ENCODE measurements at places on chromosomes 2 and 18. TPM values are rescaled to one million over a fixed set of nuclear protein-coding genes. Genes with fewer than 3 reads are reported as not detected.

Gene SERPINB2
- total RNA-seq: not detected

Gene NDC80
- 4.3 TPM for total RNA-seq

Gene CBLN2
- 2.0 TPM for total RNA-seq

Gene EHBP1
- total RNA-seq: 30.8 TPM

Gene CHRNG
- total RNA-seq: not detected

Gene PAX8
- total RNA-seq: not detected

GRCh38 chr2:65018141-65018582 is 29.0 kb downstream of the SLC1A4 start:
- no peaks in the 10 kb centered on the region for H3K27me3 ChIP-seq
- H3K27ac ChIP-seq: no peak overlapping the region
- H3K4me3 ChIP-seq: no peak overlapping the region
- DNase-seq: no peak
- peaks cover 10% of the 10 kb centered on the region for H3K36me3 ChIP-seq

GRCh38 chr2:60252581-60253150 is 300.8 kb downstream of the BCL11A start:
- H3K4me1 ChIP-seq: no peaks in the 10 kb centered on the region
- no peaks in the 10 kb centered on the region for H3K27me3 ChIP-seq
- no peak for DNase-seq
- no peaks in the 10 kb centered on the region for H3K36me3 ChIP-seq
- H3K27ac ChIP-seq: no peak overlapping the region

GRCh38 chr2:156199588-156199987 is 132.9 kb downstream of the NR4A2 start:
- H3K4me3 ChIP-seq: no peak overlapping the region
- H3K4me1 ChIP-seq: no peaks in the 10 kb centered on the region
- no peaks in the 10 kb centered on the region for H3K27me3 ChIP-seq
- no peak overlapping the region for H3K27ac ChIP-seq
- H3K36me3 ChIP-seq: no peaks in the 10 kb centered on the region
- DNase-seq: no peak

- H3K4me1 ChIP-seq: no peaks in the 10 kb centered on the region
- H3K36me3 ChIP-seq: no peaks in the 10 kb centered on the region
- H3K27ac ChIP-seq: no peak overlapping the region
- H3K27me3 ChIP-seq: no peaks in the 10 kb centered on the region
- H3K4me3 ChIP-seq: no peak overlapping the region
Observed at GRCh38 chr18:47191961-47192360, 15.8 kb upstream of the IER3IP1 start.

DNA sequence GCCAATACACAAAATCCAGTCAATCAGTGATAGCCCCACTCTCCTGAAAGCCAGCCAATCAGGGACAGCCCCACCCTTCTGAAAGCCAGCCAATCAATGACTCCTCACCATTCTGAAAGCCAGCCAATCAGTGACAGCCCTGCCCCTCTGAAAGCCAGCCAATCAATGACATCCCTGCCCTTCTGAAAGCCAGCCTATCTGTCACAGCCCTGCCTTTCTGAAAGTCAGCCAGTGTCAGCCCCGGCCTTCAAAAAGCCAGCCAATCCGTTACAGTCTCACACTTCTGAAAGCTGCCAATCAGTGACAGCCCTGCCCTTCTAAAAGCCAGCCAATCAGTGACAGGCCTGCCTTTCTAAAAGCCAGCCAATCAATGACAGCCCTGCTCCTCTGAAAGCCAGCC is 95.9 kb upstream of the HDAC4 start:
- H3K27ac ChIP-seq: no peak overlapping the region
- H3K27me3 ChIP-seq: no peaks in the 10 kb centered on the region
- H3K4me1 ChIP-seq: no peaks in the 10 kb centered on the region
- H3K4me3 ChIP-seq: no peak overlapping the region
- DNase-seq: no peak

GRCh38 chr2:227115761-227116160 is 48.2 kb downstream of the COL4A4 start:
- no peaks in the 10 kb centered on the region for H3K4me1 ChIP-seq
- H3K27me3 ChIP-seq: no peaks in the 10 kb centered on the region
- H3K36me3 ChIP-seq: no peaks in the 10 kb centered on the region
- no peak for DNase-seq
- no peak overlapping the region for H3K4me3 ChIP-seq
